ENCODE measurements at places on chromosomes 11 and 22.

DNA sequence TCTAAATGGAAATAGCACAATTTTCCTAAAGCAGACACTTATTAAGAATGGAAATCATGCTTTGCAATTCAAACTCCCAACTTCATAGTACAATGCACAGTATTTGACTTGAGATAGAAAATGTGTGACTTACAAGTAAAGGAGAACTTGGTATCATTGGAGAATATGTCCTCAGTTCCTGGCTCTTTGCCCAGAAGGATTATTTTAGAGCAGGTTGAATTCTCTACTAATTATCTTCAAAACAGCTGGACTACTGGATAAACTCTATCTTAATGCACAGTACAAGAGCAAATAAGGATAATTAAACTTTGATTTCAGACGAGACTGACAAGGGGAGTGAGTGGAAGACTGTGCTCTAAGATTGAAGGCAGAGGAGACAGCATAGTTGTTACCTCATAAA lies 839.4 kb downstream of the OPCML start:
- peak; percentile 76 for DNase-seq

DNA sequence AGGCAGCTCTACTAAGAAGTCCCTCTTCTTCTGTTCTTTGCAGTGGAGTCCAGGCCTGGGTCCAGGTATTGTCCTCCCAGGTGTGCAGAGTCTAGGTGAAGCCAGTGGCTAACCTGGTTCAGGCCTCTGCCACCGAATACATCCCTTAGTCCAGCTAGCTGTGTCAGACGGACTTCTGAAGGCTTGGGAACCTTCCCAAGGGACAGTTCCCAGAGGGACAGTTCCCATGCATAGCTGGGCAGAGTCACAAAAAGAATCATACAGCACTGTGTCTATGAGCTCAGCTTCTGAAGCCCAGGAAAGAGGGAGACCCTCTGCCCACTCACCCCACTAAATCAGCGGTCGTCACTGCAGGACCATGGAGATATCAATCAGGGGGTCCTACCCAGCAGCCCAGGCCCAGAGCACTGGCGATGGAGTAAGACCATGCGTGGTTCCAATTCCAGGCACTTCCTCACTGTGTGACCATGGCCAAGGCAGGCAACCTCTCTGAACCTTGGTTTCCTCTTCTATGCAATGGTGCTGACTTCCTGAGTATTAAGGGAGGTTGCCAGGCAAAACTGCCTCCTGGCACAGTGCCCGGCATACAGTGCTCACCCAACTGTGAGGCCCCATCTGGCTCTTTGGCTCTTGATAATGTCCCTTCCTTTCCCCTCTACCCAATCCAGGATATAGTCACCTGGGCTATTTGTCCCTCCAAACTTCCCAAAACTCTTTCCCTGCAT lies 3.4 kb downstream of the MS4A10 start:
- no peak for DNase-seq

GRCh38 chr22:45058622-45058912 lies 48.8 kb upstream of the PHF21B start:
- no peak for DNase-seq

GRCh38 chr22:21018314-21018713 lies 3.3 kb downstream of the P2RX6 start:
- DNase-seq = no peak

DNA sequence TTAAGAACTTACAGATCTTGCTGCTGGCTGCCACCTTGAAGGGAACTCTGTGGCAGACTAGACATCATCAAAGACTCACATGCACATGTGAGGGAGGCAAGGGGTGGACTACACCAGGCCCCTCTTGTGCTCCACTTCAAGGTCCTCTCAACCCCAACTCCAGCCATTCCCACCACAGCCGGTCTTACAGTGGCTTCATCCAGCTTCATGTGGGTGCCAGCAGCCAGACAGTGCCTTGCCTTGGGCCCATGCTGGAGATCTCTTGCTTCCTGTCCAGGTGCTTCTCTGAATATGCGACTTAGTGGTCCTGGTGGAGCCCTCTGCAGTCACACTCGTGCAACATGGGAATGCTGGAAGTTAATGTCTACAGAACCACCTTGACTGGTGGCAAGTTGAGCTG lies 44.6 kb upstream of the WNT7B start:
- no peak for DNase-seq

- DNase-seq = no peak
Observed at GRCh38 chr11:107842412-107843100, 16.0 kb downstream of the SLC35F2 start.

- no peak for DNase-seq
Observed at GRCh38 chr11:2684581-2684980, 15.2 kb downstream of the KCNQ1OT1 start.

- DNase-seq = no peak
Observed at GRCh38 chr11:8807544-8808225, 103.3 kb upstream of the AKIP1 start.

DNA sequence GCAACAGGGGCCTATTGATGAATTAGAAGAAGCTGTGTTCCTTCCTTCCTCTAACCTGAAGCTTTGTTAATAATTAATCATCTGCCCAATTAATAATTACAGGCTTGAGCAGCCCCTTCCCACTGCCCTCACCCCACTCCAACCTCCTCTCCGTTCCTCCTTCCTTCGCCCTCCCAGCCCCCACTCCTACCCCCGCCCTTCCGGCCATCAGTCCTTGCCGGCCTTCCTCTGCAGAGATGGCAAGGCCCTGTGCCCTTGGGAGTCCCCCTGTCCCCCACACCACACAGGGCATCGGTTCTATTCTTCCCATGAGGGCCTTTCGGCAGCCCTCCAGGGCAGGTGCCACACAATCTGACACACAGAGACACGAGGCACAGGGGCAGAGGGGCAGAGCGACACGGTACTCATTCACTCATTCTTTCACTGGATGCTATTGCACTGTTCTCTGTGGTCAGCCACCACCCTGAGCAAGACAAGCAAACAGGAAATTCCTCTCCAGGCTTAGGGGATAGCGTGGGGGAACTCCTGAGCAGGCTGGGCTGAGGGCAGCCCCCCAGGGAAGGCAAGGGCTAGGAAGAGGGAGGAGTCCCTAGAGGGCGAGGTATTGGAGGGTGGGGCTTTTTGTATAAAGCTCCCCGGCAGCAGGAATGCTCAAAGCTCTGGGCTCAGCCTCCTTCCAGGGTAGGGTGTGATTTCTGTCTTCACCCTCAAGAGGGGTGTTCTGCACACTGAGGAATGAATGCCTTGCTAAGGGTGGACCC lies 14.7 kb downstream of the MGAT3 start:
- no peak for DNase-seq

GRCh38 chr11:103295704-103296103 lies 186.5 kb downstream of the DYNC2H1 start:
- no peak for DNase-seq

DNA sequence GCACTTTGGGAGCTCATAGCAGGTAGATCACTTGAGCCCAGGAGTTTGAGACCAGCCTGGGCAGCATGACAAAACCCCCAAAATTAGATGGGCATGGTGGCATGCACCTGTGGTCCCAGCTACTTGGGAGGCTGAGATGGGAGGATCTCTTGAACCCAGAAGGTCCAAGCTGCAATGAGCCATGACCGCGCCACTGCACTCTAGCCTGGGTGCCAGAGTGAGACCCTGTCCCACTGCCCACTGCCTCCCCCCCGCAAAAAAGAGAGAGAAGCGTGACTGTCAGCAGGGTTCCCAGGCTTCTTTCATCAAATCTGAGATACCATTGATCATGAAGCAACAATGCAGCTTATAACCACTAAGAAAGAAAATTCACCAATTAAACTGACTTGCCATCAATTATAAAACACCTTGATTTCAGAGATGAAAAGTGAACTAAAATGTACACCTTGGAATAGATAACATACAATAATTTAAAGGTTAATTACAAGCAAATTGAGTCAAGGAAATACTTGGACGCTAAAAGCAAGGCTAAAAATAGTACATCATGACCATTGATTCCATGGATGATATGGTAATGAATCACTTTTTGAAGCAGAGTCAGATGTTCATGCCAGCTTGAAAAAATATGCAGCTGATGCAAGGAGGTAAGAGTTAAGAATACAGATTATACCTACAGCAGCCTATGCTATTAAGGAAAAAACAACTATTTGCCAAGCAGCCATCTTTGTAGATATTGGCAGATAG lies 90.8 kb upstream of the ALKBH3 start:
- DNase-seq = no peak

DNA sequence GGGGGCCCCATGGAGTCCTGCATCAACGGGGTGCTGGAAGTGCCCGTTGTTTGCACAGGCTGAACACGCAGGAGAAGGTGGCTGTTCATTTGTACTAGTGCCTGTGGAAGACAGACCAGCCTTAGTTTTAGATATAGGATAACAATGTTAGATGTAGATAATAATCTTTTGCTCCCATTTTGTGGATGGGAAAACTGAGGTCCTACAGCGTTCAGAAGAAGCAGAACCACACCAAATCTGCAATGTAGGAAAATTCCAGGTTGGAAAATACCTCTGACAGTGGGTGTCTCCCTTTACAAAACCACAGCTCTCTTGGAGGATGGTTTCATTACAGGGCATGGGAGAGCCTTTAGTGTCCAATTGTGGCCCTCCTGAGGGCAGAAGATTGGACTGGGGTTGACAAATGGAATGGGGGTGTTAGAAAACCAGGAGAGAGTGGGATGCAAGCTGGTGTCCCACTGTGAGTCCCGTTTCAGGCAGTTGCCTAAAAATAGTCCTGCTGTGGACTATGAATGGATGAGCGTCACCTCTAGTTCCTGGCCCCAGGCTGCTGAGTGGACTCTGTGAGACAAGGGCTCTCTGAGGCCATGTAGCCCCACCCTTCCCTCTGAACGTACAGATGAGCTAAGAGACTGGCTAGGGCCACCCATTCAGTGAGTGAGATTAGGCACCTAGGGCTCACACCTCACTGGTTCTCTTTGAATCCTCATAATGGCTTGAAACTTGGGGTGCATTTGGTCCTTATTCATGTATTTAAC lies 508.8 kb downstream of the MN1 start:
- no peak for DNase-seq

DNA sequence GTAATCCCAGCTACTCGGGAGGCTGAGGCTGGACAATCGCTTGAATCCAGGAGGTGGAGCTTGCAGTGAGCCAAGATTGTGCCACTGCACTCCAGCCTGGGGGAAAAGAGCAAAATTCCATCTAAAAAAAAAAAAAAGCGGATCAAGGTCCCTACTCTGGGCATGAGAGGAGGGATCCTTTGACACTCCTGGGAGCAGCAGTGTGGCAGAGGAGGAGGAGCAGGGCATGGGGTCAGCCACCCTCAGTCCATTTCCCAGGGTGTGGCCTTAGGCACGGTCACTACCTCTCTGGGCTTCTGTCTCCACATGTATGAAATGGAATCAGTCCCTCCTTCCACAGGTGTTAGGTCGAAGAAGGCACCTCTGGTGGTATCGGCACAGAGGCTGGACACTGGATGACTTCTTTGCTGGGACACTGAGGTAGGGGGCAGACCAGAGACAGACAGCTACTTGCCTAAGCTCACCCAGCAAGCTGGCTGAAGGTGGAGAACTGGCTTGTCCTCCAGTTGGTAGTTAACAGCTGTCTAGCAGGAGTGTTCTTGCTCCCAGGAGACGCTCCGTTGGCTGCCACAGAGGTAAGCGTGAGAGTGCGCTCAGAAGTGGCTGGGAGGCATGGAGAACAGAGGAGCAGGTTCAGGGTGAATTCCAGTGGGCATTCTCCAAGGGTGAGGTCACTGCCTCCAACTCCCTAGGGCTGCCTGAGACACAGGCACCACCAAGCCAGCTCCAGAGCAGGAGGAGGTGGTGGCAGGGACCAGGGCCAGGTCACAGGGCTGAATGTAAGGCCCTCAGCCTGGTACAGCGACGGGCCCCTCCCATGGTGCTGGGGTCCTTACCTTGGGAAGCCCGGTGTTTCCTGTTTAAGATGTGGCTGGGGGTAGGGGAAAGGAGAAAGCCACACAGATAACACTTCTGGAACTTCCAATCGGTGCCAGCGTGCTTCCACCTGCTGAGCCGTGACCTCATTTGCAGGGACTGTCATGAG lies 19.5 kb downstream of the TXN2 start:
- no peak for DNase-seq

- DNase-seq = no peak
Observed at GRCh38 chr11:73431396-73431795, 55.2 kb downstream of the RELT start.

DNA sequence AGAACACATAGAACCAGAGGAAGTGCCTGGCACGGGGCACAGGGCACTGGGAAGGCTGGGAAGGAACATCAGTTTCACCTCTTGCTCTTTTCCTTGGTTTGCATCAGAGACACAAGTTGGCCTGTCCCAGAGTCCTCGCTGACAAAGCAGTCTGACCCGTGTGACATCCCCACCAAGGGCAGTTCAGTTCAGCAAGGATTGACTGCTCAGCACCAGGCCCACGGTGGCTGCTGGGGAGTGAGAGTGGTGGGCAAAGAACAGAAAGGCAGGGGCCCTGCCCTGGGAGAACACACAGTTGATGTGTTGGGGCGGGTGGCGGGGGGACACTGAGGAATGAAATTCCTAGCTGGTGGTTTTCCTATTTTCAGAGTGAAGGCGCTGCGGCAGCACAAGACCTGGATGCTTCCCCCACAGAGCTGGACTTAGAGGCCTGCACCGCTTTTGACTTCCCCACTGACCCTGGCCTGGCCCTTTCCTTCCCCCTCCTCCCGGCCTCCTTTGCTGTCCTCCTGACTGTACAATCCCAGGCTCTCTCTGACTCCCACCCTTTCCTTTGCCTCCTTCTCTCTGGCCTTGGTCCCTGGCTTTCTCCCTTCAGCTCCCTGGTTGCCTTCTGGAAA lies 2.2 kb upstream of the TMPRSS13 start:
- no peak for DNase-seq

DNA sequence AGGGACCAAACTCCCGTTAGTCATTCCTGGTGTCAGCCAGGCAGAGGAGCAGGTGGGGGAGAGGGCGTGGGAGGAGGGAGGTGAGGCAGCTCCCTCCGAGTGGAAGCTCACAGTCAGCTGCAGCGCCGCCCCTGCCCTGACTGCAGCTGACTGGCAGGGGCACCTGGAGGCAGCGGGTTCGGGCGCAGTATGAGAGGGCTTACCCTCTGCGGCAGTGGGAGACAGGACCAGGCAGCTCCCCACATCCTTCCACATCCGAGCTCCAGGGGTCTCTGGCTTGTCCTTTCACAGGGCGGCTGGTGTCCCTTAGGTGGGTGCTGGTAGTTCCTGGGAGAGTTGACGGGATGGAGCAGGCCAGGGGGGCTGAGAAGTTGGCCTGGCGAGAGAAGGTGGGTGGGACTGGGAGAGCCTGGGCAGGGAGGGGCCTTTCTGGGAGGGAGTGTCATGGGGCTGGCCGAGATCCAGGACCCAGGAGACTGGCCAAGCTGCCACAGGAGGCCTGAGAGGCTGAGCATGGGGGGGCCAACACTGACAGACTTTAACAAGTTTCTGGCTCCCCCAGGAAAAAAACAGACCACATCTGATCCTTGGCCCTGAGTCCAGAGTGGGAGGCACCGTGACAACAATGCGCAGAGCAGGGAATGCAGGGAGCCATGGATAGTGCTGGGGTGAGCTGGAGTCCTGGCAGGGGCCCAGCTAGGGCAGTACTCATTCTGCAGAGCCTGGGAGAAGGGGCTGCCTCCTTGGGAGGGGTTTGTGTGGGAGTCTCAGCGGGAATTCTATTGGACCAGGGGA lies 4.9 kb downstream of the ADORA2A start:
- peak; percentile 37 for DNase-seq

GRCh38 chr11:20154381-20154780 lies 5.9 kb downstream of the DBX1 start:
- DNase-seq = no peak

Data from NCI-H1105 (cell line).